T-helper 22 cell (primary cell): ENCODE measurements at places on chromosomes 1 and 21.
A peak's percentile ranks its signal among the peaks of the same experiment; 100 is the strongest.

- DNase-seq = no peak
These were observed 34.9 kb downstream of the UTP25 start for GRCh38 chr1:209862391-209863356.

GRCh38 chr1:18175530-18176377 lies 68.2 kb downstream of the IGSF21 start:
- DNase-seq = no peak

DNA sequence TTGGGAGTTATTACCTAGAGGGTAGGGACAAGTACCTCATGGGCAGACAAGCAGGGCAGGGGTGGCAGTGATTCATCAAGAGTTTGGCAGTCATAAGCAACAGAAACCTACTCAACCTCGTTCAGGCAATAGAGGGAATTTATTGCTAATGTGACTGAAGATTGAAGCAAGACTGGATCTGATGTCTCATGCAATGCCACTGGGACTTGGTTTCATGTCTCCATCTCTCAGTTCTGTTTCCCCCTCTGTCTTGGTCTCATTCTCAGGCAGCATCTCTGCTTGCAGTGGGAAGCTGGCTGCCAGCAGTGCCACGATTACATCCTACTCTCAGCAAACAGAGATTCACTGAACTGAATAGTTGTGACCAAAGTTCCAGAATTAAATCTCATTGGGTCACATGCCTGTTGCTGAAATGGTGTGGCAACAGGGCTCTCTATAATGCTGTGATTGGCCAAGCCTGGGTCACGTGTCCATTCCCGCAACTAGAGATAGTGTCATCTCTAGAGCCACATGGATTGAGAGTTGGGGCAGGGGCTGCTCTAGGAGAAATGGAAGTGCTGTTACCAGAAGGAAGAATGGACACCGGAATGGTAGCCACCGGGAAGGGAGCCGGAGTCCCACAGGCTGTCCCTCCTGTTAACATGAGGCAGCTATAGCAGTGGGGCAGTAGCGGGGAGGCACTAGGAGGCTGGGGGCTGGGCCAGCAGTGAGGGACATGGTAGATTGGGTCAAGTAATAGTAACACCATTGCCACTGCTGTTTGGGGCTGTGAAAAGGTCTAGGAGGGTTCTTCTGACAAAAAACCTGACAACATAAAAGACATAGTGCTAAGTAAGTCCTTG lies 3.9 kb upstream of the CDC42 start:
- no peak for DNase-seq

- DNase-seq = peak; percentile 2
These were observed 28.5 kb downstream of the TUFT1 start for GRCh38 chr1:151568626-151569088.

DNA sequence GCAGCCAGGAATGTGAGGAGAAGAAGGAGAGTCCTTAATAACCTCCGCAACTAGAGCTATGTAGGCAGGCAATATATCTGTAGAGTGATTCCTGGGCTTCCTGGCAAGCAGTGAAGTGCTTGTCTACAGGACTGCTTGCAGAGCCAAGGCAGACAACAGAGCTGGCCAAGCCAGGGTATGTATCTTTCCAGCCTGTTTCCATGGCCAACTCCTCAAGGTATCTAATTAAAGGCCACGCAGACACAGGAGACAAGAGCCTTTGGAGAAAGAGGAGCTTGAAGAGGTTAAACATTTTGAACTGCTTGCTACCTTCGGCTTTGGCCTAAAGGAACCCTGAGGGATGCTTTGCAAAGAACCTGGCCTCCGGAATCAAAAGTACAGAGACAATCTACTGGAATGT lies 137.4 kb downstream of the PIGK start:
- DNase-seq = no peak

DNA sequence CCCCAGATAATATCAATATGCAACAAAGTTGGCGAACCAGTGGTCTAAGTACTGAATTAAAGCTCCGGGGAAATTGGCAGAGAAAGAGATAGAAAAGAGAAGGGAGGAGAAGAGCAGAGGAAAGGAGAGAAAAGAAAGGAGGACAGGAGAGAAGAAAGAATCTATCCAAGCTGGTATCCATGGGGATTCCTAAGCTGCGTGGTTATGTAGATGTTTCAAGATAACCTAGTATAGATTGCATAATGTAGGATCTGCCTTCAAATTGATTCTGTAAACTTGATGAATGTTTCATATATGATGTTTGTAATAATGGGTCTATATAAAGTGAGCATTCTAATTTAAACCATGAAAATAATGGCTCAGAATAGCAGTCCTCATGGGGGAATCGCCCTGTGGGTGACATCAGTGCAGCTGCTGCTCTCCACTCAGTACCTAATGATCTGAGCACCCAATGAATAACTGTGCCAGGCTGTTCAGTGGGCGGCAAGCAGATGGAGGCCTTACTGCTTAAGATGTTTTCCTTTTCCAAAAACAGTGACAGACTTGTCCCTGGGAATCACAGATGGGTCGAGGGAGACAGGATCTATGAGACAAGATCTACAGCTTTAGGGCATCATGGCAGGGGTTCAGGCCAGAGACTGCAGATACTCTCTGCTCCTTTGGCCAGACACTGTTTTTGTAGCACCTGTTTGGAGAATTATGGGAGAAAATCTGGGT lies 78.0 kb downstream of the LAMC2 start:
- DNase-seq = no peak

- no peak for DNase-seq
These were observed 128.0 kb downstream of the TNNI3K start for GRCh38 chr1:74363220-74363619.

- DNase-seq = no peak
These were observed 15.3 kb upstream of the KLHDC8A start for GRCh38 chr1:205371871-205372660.
